ENCODE measurements at places on chromosomes 5 and 9.

- no peak for DNase-seq
These were observed 26.0 kb downstream of the RLN2 start for GRCh38 chr9:5278486-5278885.

DNA sequence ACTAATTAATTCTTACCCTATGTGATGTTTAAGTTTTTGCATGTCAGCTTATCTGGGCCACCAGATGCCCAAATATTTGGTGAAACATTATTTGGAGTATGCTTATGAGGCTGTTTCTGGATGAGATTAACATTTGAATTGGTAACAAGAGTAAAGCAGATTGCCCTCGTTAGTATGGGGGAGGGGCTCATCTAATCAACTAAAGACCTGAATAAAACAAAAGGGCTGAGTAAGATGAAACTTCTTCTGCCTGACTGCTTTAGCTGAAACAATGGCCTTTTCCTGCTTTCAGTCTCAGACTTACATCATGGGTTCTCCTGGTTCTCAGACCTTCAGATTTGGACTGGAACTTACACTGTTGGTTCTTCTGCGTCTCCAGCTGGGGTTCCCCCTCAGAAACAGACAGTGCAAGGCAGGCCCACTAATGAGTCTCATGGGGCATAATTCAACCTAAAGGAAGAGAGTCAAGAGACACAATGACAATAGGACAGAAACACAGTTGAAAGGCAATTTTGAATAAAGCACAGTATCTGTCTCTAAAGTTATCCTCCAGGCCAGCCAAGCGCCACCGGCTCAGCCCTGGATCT, 288.4 kb downstream of the CAAP1 start:
- DNase-seq = no peak

GRCh38 chr5:27814983-27815382, 776.6 kb upstream of the CDH9 start:
- DNase-seq = no peak

GRCh38 chr5:57549566-57549965, 67.0 kb upstream of the ACTBL2 start:
- no peak for DNase-seq

GRCh38 chr9:134347996-134348395, 21.7 kb downstream of the RXRA start:
- DNase-seq = no peak

DNA sequence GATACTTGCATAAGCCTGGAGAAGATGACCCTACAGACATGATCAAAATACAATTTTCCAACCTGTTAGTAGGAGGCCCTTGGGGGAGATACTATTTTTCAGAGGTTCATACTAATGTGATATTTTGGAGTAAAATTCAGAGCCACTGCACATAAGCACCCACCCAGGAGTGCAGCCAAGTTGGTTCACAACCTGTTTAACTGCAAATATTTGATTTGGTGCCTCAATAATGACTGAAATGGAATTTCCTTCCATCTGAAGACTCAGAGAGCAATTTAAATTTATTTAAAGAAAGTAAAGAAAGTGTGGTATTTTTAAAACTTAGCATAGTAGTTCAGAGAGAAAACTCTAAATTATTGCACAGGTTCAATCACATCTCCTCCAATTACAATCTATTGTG, 77.5 kb upstream of the FBN2 start:
- DNase-seq = no peak

- no peak for DNase-seq
These were observed 36.6 kb downstream of the UHRF2 start for GRCh38 chr9:6449645-6450044.

DNA sequence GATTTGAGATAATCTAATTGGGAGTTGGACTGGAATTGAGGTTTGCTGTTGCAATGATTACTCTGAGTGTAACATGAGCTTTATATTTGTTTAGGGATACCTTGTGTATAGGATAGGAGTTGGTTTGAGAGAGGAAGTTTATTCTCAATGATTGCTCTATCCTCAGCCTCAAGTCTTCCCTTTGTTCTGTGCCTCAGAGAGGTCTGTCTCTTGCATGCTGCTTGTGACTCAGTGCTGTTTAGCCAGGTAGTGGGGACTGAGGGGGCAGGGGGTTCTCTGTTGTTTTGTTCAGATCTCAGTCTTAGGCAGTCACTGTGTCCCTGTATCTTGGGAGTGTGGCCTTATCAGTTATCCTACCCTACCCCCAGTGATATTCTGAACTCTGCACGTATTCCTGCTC, 192.1 kb downstream of the SPATA31D1 start:
- no peak for DNase-seq

GRCh38 chr5:59328709-59329296, 564.7 kb downstream of the PDE4D start:
- no peak for DNase-seq

DNA sequence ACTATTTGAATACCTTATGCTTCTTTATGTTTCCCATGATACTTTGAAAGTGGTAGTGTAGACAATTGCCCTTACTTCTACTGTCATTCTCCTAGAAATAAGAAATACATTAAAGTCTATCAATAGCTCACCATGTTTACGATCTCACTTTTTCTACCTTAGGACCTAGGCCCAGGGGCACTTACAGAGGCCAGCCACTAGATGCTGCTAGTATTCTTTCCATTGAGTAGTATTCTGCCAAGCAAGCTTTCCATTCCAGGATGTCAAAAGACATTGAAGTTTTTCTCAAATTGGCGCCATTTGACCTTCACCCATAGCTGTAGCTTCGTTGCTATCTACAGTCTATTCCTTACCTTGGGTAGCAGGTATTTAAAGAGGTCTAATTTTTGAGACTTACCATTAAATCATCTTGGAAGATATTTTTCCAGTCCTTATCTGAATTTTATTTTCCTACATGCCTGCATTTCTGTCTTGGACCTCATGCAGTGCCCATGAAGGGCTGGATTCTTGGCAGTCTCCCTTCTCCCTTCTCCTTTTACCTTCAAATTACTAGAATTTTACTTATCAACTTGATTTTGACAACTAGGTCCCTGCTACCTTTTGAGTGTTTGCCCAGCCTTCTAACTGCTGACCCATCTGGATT, 246.0 kb upstream of the NUDT12 start:
- DNase-seq = no peak

- no peak for DNase-seq
These were observed 100.4 kb upstream of the PAM start for GRCh38 chr5:102654559-102655349.

GRCh38 chr5:105812304-105812703, 1858.4 kb downstream of the EFNA5 start:
- DNase-seq = no peak

- peak; percentile 23 for DNase-seq
These were observed 44.7 kb upstream of the NKD2 start for GRCh38 chr5:963673-964531.

DNA sequence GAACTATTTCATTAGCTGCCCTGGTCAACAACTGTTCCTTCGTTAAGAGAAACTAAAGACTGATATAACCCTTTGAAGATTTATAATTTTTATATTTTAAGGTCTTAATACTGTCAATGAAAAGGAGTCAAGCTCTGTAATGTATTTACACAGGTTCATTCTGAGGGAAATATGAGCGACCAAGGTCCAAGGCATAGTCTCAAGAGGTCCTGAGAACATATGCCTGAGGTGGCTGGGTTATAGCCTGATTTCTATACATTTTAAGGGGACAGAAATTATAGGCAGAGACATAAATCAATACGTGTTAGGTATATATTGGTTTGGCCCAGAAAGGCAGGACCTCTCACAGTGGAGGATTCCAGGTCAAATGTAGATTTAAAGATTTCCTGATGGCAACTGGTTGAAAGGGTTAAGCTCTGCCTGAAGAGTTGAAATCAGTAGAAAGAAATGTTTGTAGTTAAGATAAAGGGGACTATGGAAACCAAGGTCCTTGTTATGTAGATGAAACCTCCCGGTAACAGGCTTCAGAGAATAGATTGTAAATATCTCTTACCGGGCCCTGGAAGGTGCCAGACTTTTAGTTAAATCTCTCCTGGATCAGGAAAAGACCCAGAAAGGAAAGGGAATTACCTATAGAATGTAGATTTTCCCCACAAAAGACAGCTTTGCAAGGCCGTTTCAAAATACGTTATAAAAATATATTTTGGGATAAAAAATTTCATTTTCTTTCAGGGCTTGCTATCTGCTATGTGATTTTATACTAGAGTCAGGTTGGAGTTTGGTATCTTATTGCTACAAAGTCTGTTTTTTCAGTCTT, 107.3 kb upstream of the PRLR start:
- no peak for DNase-seq

- DNase-seq = no peak
These were observed 12.8 kb upstream of the MTAP start for GRCh38 chr9:21789541-21790037.

GRCh38 chr9:68427216-68427977, 71.0 kb downstream of the PGM5 start:
- DNase-seq = no peak

DNA sequence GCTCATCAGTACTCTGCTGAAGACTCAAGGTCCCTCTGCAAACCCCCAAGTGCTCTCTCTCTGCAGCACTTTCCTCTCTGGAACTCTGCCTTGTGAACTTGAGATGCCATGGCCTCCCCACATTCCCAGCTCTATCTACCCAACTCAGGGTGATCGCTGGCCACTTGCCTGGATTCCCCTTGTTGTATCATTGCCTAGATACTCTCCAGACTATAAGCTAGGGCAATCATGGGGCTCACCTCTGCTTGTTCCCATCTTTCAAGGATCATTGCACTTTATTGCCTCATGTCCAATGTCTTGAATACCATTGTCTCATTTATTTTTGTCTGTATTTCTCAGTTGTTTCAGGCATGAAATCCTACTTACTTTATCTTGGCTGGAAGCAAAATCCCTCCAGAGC, 144.1 kb downstream of the PLPPR1 start:
- no peak for DNase-seq

DNA sequence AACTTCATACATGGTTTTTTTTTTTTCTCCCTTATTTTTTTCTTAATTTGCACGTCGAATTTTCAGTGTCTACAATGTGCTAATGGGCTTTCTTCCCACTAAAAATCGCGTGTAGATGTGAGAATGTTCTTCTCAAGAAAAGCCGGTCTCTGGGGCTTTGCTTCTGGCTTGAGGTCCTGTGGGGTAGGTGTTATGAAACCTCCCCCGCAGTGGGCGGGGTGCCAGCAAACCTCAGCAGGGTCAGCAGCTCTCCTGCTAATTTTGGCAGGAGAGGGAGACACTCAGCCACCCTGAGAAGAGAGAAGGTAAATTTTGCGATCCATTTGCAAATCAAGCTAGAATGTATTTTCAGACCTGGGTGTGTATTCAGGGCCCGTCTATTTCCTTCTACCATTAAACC, 59.9 kb downstream of the NPR3 start:
- no peak for DNase-seq

DNA sequence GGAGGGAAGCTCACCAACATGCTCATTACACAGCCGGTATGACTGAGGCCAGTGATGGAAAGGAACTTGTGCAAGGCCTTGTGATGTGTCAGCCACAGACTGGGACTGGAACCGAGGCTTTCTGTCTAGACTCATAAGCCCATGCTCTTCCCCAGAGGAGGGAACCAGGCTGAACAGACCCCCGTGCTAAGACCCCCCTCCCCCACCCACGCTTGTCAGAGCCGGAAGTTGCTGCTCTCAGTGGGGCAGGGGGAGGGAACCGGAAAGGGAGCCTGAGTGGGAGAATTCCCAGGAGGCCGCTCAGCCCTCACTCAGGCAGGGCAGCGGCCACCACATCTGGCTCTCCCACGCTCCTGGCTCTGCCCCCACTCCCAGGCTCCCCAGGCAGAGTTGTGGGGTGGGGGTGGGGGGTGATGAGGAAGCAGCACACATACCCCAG, 4.1 kb upstream of the PDGFRB start:
- DNase-seq = no peak

DNA sequence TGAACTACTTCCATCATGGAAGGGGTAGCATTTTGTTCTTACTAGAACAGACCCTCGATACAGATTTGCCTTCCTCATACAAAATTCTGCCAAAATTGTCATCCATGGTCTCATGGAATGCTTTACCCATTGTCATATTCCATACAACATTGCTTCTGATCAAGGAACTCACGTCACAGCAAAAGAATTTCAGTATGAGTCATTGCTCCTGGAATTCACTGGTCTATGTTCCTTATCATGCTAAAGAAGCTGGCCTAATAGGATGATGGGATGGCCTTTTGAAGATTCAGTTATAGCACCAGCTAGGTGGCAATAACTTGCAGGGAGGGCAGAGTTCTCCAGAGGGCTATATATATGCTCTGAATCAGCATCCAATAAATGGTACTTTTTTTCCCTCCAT, 18.2 kb upstream of the FNIP1 start:
- DNase-seq = no peak

- no peak for DNase-seq
These were observed 325.2 kb upstream of the RPS23 start for GRCh38 chr5:82603033-82603987.

DNA sequence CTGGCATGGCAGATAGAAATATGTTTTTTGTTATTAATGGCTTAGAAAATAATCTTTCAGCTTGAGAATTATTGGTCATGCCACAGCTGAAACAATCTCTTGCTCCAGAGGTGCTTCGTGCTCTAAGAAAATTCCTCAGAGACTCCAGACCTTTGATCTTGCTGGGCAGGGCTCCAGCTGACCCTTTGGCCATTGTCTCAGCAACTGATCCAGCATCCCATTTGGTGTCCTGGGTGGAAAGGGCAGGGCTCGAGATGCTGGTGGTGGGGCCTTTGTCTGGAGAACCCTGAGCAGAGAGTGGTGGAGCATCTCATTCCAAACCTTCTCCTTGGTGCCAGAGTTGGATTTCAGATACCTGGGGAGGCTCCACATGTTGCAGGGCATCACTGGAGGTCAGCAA, 43.2 kb upstream of the PIK3R1 start:
- no peak for DNase-seq

GRCh38 chr5:122713041-122713440, 61.8 kb upstream of the SNX2 start:
- DNase-seq = no peak

GRCh38 chr5:57488215-57488955, 5.8 kb upstream of the ACTBL2 start:
- no peak for DNase-seq

GRCh38 chr5:130137681-130138080, 233.4 kb downstream of the CHSY3 start:
- DNase-seq = no peak

- DNase-seq = no peak
These were observed 116.4 kb downstream of the RXRA start for GRCh38 chr9:134442486-134443173.

GRCh38 chr5:132504746-132505145, 14.2 kb upstream of the IRF1 start:
- no peak for DNase-seq

DNA sequence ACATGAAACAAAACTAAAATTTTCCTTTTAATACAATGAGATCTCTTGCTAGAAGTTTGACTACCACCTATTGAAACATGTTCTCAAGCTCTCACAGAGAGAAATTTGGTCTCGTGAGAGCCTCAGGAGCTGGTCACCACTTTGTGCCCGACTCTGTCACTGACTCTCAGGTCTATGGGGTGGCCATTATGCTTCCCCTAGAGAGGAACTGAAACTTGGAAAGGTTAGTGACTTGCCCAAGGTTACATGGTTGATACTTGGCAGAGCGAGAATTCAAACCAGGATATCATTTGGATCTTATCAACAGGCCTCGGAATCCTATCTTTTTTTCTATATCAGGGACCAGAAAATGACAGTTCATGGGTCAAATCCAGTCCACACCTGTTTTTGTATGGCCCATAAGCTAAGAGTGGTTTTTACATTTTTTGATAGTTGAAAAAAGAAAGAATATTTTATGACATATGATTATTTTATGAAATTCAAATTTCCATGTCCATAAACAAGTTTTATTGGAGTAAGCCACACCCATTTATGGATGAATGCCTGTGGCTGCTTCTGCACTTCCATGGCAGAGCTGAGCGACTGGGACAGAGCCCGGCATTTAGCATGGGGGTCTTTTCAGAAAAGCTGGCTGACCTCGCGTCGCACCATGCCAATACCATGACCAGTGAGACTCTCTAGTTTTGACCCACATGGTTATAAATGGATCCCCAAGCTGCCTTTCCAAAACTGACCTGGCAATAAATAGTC, 44.8 kb upstream of the EQTN start:
- DNase-seq = no peak

Measured in stimulated activated CD4-positive, alpha-beta T cell treated with anti-CD3 and anti-CD28 coated beads, TNF-alpha, amount 100 ng/mL, for 48 hours (primary cell).